ENCODE measurements at places on chromosomes 3 and 15. TPM values are rescaled to one million over a fixed set of nuclear protein-coding genes. Genes with fewer than 3 reads are reported as not detected.

- no peak for DNase-seq
Measured at GRCh38 chr15:93523481-93523880, 434.5 kb upstream of the RGMA start.

DNA sequence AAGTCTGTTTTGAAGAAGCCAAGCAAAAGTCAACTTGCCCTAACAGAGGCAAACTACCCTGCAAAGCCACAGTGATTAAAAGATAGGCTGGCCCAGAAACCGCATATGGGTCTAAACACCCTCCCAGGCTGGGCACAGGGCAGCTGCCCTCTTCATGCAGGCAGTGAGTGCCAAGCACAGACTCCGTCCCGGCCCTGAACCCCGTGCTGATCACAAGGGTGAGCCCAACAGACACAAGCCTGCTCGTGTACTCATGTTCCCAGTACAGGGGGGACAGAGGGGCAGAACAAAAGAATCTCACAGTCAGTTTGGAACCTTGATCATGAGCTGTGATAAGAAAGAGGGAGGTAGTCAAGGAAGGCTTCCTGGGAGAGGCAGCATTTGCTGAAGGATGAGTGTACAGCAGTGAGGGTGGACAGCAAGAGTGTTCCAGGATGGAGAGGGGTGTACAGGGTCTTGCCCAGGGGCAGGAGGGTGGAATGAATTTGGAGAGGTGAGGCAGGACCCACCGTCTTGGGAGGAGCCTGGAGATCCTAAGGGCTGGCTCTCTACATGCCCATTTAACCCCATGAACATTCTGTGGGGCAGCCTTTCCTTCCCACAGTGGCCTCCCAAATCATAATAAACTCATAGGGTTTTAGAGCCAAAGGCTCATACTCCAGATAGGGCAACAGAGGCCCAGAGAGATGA lies 43.2 kb upstream of the PRR23E start:
- DNase-seq, result no peak

DNA sequence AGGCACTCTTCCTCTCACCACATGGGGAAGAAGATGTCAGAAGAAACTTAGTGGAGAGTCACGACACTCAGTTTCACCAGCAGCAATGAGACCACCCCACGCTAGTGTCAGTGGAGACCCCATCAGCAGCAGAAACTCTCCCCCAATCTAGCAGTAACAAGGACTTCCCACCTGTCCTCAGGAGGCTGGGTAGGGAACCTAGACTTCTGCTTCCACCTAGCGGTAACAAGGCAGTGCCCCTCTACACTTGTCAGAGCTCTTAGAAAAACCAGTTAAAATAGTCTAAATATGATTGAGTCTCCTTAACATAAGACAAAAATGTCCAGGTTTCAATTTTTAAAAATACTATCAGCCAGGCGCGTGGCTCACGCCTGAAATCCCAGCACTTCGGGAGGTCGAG lies 57.3 kb downstream of the TRAT1 start:
- no peak for DNase-seq

Gene RAB27A
- polyA plus RNA-seq, result 8.0 TPM

Gene CYP1A2
- polyA plus RNA-seq, result not detected

GRCh38 chr15:95953032-95953431 lies 377.5 kb upstream of the NR2F2 start:
- no peak for DNase-seq

GRCh38 chr15:58438956-58439355 lies 7.2 kb downstream of the LIPC start:
- no peak for DNase-seq

Gene EFHB
- 0.69 TPM for polyA plus RNA-seq

- DNase-seq, result no peak
Measured at GRCh38 chr15:43969802-43970375, 143.1 kb downstream of the WDR76 start.

Gene ADAMTS17
- polyA plus RNA-seq, result not detected

Gene PRR20G
- not detected for polyA plus RNA-seq

Gene SLC2A2
- polyA plus RNA-seq, result not detected

- no peak for DNase-seq
Measured at GRCh38 chr15:35090104-35090807, 5.2 kb upstream of the NANOGP8 start.

GRCh38 chr15:95192923-95193322 lies 961.6 kb downstream of the MCTP2 start:
- no peak for DNase-seq

- peak; percentile 96 for DNase-seq
Measured at GRCh38 chr3:133474251-133474801, 74.5 kb downstream of the BFSP2 start.

- no peak for DNase-seq
Measured at GRCh38 chr3:110767838-110768237, 303.8 kb upstream of the NECTIN3 start.

GRCh38 chr3:10160346-10160745 lies 4.4 kb upstream of the IRAK2 start:
- DNase-seq, result no peak

DNA sequence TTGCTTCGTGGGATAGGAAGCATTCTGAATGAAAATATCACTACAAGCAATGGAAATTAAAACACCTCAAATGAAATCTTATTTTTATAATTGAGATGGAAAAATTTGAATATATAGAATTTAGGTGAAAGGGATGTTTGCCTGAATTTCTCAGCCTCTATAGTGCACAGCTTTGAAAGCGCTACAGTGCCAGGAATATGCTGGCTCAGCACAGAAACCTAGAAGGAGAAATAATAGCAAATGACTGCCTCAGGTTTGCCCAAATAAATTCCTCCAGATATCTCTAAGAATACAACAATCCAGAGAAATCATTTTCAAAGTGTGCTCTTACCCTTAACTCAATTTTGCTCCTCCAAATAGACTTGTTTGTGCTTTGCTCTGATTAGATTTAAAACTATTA lies 141.1 kb upstream of the ZNF385D start:
- DNase-seq, result no peak

- no peak for DNase-seq
Measured at GRCh38 chr3:154602241-154602640, 172.3 kb upstream of the GPR149 start.

GRCh38 chr3:23971684-23972083 lies 26.6 kb downstream of the NR1D2 start:
- DNase-seq, result no peak

Gene TGM5
- 0.05 TPM for polyA plus RNA-seq

DNA sequence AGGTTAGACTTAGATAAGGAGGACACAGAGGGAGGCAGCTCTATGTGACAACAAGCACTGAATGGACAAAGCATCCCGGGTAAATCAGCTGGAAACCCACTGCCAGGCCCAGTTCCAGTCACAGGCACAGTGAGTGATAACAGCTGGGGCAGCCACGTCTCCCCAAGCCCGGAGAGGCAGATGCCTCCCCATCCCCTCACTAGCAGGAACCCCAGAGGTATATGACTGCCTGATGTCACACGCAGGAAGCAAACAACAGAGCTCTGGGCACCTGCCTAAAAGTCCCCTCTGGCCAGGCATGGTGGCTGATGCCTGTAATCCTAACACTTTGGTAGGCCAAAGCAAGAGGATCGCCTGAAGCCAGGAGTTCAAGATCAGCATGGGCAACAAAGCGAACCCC lies 18.2 kb downstream of the C15orf62 start:
- DNase-seq, result no peak

Gene LTK
- polyA plus RNA-seq, result 15.6 TPM

Gene MOBP
- polyA plus RNA-seq, result 0.48 TPM

- DNase-seq, result no peak
Measured at GRCh38 chr3:100125161-100125938, 11.0 kb upstream of the FILIP1L start.

DNA sequence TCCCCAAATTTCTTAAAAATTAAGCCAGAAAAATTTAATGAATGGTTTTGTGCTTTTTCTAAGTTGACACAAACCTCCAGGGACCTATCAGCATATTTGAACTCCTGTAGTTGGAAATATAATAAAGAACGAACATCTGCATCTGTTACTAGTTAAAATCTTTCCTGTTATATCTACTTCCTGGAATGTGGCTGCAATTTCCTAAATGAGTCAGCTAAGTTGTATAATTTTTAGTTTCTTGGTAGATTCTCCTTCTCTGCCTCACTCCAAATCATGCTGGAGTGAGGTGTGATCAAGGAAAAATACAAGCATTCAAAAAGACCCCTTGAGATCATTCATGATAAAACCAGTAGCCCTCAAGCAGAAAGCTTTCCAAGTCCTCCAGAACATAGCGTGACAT lies 106.2 kb upstream of the MCTP2 start:
- peak; percentile 48 for DNase-seq

- no peak for DNase-seq
Measured at GRCh38 chr3:177388209-177388608, 190.9 kb upstream of the TBL1XR1 start.

Gene IREB2
- 49.6 TPM for polyA plus RNA-seq

Gene ANKUB1
- not detected for polyA plus RNA-seq

- no peak for DNase-seq
Measured at GRCh38 chr3:72763751-72764440, 84.3 kb downstream of the SHQ1 start.

DNA sequence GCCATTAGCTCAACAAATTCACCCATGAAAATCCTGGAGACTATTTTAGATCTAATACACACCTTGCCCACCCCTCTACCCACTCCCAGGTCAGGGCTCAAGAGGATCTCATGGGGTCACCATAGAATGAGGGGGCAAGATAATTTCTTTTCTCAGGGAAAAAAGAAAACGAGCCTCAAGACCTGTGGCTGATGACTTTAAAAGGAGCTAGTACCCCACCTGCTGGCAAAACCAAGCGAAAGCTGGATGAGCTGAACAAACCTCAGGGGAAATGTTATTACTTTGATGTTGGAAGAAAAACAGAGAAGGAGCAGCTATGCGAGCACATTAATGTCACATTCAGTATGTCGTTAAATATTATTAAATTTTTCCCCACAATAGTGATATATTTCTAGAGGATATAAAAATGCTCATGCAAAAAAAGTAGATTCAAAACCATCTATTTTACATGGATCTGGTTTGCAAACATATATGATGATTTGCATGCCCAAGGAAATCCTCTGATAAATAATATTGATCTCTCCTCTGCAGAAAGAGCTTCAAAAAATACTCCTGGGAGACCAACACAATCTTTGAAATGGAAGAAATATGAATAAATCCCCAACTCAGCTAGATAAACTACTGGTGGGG lies 37.7 kb downstream of the PLD1 start:
- peak; percentile 67 for DNase-seq

DNA sequence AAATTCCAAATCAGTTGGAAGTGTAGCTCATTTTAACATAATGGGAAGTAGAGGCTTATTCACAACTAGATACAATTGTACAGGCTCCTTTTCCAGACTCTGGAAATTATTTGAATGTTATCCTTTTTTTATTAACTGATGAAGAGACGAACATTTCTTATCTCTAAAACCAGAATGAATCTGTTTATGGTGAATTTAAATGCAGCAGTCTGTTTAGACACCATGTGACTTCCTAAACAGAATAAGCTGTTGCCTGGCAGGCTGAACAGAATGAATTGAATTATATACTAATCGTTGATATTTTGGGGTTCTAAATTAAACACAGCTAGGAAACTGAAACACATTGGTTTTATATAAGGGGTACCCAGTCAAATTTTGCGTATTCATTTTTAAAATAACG lies 4.0 kb downstream of the SEC61A1 start:
- no peak for DNase-seq

Gene RPL22L1
- polyA plus RNA-seq, result not detected

DNA sequence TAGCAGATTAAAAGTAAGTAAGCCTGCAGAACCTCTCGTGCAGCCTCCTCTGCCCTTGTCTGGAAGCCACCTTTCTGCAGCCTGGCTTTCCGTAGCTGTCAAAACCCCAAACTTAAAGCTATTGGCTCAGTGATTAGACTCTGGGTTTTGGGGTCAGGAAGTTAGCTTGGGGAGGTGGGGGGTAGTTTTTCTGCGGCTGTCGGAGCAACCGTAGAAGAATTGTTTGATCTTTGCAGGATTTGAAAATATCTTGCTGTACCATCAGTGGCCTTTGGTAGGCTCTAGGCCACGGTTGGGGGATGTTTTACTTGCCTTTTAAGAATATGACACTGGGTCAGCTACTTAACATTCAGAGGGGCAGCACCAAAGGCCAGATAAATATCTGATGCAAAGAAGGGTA lies 88.4 kb upstream of the RASGRP1 start:
- DNase-seq, result no peak

Gene ALDH1L1
- 0.33 TPM for polyA plus RNA-seq

Gene AGBL1
- 22.3 TPM for polyA plus RNA-seq

GRCh38 chr15:61528581-61528910 lies 299.4 kb upstream of the RORA start:
- DNase-seq, result no peak

- DNase-seq, result peak; percentile 47
Measured at GRCh38 chr15:70266412-70267121, 168.8 kb upstream of the TLE3 start.

- no peak for DNase-seq
Measured at GRCh38 chr15:96331945-96332636, 1.6 kb downstream of the NR2F2 start.

Gene PLD1
- polyA plus RNA-seq, result 21.7 TPM

Gene ATP1B3
- 147 TPM for polyA plus RNA-seq

DNA sequence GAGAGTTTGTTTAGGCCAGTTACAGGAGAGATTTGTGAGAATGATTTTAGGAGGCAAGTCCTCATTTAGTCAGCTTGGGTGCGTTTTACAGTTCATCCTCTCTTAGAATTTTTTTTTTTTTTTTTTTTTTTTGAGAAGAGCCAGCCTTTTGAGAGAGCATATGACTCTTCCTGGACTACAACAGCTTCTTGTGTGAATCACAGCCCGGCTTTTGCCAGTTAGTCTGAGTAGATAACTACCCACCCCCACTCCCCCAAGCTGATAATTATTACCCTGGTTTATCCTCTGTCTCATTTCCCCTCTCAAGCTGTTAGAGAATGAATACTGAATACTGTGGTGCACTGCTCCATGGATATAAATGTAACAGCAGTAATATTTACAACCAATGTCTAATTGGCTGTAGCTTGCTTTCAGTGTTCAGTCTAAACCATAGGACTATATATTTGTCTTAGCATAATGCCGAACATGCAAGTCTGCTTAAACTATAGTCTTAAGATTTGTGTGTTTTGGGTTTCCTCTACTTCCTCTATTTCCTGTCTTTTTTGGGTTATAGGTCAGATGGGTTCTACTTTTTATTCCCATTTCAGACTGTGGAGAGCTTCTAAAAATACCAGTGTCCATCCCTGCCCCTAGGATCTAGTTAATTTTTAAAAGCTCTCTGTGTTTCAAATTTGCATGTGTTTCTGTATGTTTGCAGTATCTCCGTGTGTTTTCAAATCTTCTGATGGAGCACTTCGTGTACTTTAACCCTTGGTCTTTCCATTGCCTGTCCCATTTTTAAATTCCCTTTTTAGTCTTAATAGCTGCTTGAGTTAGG lies 8.0 kb downstream of the CHD2 start:
- no peak for DNase-seq
